ENCODE measurements at places on chromosomes 3 and 15. TPM values are rescaled to one million over a fixed set of nuclear protein-coding genes. Genes with fewer than 3 reads are reported as not detected.

Gene ZNF385D
- 0.42 TPM for total RNA-seq

Gene TRIM42
- total RNA-seq = not detected

Gene COX17
- 16.2 TPM for total RNA-seq

Gene CCDC39
- total RNA-seq = not detected

Gene ADGRG7
- total RNA-seq = not detected

Gene ZNF660
- total RNA-seq = 0.13 TPM

Gene CPLX3
- total RNA-seq = 0.17 TPM

Gene RARB
- 6.5 TPM for total RNA-seq

GRCh38 chr3:85387913-85388505, 429.2 kb downstream of the CADM2 start:
- DNase-seq = no peak

GRCh38 chr3:150494411-150494977, 51.8 kb downstream of the SERP1 start:
- DNase-seq = no peak

DNA sequence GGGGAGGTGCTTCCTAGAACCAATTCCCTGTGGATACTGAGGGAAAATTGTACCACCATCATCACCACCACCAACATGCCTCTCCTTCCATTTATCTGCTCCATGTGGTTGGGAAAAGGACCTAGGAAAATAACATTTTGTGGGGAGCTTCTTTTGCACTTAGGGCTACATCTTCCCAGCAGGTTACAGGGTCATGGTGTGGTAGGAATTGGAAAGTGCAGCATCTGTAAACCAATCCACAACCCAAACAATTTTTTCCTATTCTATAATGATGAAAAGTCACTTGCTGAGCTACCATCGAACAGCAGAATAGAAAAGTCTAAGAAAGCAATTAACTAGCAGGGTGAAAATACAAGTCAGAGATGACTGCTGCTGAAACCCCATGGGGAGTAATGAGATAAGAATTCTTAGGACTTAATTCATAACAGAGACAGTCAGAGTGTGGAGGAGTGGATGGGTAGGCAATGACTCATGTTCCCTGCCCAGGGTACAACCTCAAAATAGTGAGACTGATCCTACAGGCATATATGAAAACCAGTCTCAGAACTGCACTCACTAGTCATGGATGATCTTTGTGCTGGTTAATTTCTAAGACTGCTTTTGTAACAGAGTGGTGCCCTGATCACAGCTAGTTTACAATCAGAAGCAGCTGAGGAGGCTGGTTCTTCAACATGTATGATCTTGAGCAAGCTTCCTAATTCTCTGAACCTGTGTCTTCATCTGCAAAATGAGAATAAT, 38.1 kb upstream of the LEKR1 start:
- DNase-seq = no peak

DNA sequence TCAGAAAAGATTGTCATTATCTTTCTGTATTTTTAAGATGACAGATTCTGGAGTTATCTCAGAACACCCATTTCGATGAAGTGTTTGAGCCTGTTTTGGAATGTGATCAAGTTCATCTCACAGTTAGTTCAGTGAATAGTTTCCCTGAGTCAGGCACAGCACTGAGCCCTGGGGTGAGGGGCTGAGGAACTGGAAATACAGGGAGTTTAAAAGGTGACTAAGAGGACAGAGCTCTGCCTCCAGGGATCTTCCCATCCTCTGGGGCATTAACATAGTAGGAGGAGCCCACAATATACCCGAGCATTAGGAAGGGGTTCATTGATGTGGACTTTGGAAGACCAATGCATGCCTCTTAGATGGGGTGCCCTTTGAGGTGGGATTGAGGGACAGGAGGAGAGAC, 355.1 kb downstream of the CLSTN2 start:
- DNase-seq = no peak

DNA sequence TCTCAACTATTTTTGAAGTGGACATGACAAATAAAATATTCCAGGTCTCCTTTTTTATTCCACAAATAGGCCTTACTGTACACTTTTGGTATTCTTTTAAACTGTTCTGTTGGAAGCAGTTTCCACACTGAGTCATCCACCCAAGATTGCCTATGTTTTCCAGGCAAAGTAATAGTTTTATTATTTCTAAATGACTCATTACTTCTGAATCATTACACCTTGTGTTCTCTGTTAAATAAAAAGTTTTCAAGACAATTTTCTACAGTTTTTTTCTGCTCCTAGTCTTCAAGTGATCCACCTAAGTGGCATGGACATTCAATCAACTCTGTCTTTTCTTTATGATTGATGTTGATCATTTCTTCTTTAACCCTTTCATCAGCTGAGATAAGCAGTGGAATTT, 26.5 kb downstream of the PPP2R3A start:
- no peak for DNase-seq

- no peak for DNase-seq
Measured at GRCh38 chr3:72440491-72440890, 407.8 kb downstream of the SHQ1 start.

DNA sequence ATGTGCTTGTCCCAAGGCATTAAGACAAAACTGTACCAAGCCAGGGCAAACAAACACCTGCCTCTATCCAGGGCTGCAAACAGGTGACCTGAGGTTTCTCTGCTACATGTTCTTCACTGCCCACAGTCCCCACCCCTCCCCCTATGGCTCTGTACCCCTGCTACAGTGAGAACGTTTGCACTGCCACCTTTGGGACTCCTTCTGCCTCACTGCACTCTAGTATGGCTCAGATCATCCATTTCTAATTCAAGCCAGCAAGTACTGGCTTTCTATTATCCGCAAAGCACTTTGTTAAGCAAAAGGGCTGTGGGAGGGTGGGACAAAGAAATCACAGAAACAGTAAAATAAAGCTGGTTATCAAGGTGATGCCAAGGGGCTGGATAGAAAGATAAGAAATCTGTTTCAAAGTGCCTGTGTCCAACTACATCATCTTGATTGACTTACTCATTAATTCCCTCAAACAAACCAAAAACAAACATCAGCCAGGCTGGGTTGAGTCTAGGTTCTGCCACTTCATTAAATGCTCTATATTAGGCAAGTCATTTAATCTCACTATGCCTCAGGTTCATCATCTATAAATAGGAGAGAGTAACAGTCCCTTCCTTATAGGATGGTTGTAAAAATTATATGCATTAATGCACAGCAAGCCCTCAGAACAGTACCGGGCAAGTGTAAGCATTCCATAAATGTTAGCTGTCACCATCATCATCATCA, 95.3 kb downstream of the PDZRN3 start:
- DNase-seq = no peak

DNA sequence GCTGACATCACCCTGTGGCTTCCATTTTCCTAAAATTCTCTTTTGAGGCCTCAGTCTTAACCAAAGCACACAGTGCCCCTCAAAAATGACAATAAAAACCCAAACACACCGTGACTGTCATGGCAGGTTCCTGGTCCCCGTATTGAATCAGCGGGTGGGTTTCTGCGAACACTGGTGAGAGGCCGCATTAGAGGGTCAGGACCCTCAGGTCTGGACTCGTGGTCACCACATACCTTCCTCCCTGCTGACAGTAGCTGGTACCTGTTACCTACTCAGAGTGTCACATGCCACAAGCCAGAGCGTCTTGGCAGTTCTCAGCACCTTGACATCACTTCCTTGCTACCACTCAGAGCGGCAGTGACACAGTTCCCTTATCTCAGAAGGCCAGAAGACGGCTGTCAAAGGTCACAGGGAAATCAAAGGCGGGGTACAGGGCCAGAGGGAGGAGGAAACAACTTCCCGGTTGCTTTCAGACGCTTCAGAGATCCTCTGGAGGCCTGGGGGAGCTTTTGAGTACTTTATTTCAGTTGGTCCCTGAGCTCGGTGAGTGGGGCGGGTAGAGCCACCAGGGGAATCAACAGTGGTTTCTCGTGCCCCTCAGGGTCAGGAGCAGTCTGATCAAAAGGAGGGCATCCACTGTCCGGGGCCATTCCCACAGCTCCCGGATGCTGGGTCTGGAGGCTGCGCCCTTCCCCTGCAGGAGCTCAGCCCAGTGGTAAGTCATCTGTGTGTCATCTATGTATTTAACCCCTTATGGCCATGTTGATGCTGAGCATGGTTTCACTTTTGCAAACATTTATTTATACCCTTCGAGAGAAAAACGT, at the start of the genes CCR5AS and CCRL2:
TSS of gene CCR5AS (minus strand) at position 279 of the 824 bp plus-strand sequence.
TSS of gene CCRL2 (plus strand) at position 472 of the 824 bp plus-strand sequence. CDS start 821 bp downstream, outside the sequence.
- DNase-seq = peak; percentile 88

- DNase-seq = peak; percentile 37
Measured at GRCh38 chr15:67880651-67881182, 40.9 kb upstream of the RNU6-1 start.

DNA sequence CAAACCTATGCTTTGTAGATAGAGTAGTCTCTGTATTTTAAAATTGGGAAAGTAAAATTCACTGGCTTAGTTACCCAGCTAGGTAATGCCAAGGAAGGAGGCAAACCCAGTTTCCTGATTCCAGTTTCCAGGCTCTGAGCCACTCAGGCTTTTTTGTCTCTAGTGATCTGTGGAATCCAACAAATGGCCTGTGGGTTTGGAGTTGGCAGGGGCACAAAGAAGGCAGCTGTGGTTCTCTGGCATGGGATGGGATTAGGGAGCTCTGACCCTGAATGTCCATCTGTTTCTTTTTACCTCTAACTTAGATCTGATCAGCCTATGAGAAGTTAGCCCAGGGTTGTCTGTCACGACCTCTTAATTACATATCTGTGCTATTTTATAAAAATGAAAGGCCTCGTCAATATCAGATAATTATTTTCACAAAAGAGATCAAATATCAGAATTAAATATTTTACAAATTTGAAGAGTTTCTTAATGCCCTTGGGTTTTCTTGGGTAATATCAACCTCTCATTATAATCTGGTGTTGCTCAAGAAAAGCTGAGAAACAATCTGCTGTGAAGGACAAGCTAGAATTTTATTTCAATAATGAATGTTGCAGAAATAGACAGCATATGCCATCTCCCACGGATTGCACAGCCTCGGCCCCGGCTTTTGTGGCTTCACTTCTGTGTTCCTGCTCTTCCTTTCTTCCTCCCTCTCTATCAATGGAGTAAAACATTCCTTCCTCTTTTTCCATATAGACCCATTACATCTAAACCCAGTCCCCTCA, 63.7 kb upstream of the DAZL start:
- DNase-seq = no peak

DNA sequence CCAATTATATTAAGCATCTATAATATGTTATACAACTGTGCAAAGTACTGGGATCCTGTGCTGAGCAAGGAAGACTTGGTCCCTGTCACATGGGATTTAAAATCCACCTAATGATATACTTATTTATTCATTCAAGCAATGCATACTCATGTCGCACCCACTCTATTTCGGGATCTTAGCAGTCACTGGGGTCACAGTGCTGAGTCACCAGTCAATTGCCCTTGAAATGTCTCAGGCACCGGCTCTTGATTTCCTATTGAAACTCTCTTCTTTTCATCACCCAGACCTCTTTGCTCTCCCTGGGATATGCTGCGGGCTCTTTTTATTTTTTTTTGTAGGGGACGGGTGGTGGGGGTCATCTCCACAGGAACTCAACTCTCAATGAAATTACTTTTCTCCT, 194.5 kb upstream of the GAP43 start:
- no peak for DNase-seq

DNA sequence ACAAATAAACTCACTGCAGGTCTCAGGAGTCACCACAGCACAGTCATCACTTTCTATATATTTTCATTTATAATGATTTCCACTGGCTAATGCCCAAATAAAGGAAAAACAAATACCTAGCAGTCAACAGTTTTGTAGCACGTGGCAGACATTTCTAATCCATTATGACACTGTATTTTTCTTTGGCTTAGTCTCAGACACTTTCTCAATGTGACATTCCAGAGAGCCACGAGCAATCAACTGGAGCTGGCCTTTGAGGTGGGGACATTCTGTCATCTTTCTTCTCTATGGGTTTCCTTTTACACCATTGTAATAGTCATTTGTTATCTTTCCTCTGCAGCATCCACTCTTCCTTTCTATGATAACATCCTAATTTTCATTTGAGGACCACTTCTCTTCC, 119.7 kb downstream of the WNT5A start:
- DNase-seq = no peak

DNA sequence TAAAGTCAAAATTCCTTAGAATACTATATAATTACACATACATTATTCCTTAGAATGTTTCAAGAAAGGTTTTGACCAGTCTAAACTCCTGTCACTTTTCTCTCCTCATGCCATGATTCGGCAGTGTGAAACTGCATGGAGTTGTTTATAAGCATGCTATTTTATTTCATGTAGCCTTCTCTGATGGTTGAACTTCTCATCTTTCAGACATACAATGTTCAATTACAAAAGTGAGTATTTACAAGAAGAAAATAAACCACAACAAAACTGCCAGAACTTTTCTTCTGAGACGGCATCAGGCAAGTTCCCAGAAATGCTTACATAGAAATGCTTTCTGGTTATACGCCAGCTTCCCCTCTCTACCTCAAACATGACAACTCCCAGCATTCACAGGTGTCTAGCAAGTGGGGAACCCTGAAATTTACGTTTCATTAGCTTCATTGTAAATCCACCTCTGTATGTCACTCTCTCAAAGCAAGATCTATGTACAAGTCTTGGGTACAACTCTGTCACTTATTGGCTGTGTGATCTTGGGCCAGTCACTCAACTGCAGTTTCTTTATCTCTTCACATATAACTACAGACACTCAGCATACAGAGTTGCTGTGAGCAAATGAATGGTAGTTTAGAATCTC, 42.7 kb downstream of the HDGFL3 start:
- no peak for DNase-seq

- no peak for DNase-seq
Measured at GRCh38 chr3:173258697-173259096, 117.7 kb upstream of the SPATA16 start.

GRCh38 chr3:45841757-45842491, at the start of gene LZTFL1:
Gene LZTFL1 (minus strand): TSS chr3:45842119. CDS start chr3:45841991, 128 bp downstream.
- DNase-seq = peak; percentile 96

DNA sequence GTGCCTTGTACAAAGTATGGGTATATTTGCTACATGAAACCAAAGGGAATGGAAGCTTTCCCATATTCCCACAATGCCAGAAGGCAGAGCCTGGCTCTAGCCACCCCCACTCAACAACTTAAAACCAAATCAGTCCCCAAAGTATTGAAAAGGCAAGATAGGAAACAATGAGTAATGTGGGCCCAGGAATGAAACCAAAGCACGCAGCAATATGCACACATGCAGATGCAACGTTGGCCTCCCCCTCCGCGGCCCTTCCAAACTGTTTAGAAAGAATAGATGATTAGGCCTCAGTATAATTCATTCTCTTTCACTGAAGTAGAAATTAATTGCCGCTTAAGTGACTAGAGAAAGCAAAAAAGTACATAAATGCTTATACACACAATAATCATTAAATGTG, 59.1 kb downstream of the THRB start:
- no peak for DNase-seq

- DNase-seq = no peak
Measured at GRCh38 chr3:194475978-194476377, 10.8 kb downstream of the ATP13A3 start.

DNA sequence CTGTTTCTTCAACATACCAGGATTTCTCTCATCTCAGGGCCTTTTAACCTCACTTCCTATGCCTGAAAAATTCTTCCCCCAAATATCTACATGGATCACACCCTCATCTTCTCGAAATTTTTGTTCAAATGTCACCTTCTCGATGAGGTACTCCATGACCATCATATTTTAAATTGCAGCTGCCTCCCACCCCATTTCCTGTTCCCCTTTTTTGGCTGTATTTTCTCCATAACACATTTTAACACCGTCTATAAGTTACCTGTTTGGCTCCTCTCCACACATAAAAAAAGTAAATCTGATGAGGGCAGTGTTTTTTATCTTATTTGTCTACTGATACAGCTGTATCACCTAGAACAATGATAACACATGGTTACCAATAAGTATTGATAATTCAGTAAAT, 20.7 kb upstream of the ZBED2 start:
- no peak for DNase-seq

- DNase-seq = no peak
Measured at GRCh38 chr15:51499379-51499976, 123.1 kb downstream of the DMXL2 start.

- DNase-seq = no peak
Measured at GRCh38 chr3:126746395-126747177, 42.5 kb downstream of the CHCHD6 start.

Measured in lower leg skin (tissue), 4 donors.